ENCODE measurements at places on chromosomes 5 and 9. TPM values are rescaled to one million over a fixed set of nuclear protein-coding genes. Genes with fewer than 3 reads are reported as not detected.

ZBTB43 gene
- 11.8 TPM for total RNA-seq

TMEM252 gene
- total RNA-seq = not detected

- no peak for DNase-seq
Measured at GRCh38 chr5:3123763-3124157, 372.3 kb upstream of the IRX2 start.

DNA sequence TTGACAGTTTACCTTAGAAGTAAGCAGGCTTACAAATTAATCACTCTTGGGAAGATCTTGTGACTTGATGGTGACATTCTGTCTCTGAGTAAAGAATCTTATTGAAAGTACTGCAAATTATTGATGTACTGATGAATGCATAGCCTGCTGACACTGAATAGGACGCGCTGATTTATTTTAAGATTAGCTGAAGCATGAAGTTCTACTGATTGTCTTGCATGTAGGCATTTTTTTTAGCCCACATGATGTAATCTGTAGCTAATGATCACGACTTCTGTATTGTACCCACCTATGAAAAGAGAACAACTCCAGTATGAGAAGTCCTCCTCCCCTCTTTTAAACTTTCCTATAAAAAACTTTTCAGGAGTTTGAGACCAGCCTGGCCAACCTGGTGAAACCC, 28.3 kb upstream of the SPIN1 start:
- no peak for DNase-seq

GRCh38 chr9:22813529-22813928, 366.9 kb downstream of the DMRTA1 start:
- peak; percentile 45 for DNase-seq

DNA sequence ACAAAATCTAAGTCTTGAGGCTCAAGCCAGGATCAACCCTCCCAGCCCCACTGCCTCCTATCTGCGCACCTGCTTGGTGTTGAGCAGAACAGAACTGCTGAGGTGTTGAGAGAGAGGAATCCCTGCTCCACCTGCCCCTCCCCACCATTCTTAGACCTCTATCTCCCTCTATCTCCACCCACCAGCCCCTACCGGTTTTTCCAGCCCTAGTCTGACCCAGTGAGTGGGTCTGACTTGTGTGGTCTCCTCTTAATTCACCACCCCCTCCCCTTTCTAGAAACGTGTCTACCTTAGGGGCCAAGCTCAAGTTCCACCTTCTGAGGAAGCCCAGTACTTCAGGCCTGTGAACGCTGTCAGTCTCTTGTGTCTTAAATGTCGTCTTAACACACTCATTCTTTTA, 93.7 kb downstream of the ARHGAP26 start:
- DNase-seq = peak; percentile 70

- no peak for DNase-seq
Measured at GRCh38 chr5:156312897-156313694, 13.9 kb upstream of the SGCD start.

All from GM23338 (cell line).